Activated CD4-positive, alpha-beta memory T cell treated with anti-CD3 and anti-CD28 coated beads for 36 hours (primary cell): ENCODE measurements at places on chromosomes 7 and 10. TPM values are rescaled to one million over a fixed set of nuclear protein-coding genes. Genes with fewer than 3 reads are reported as not detected.

BTBD16 gene
- total RNA-seq = not detected

STRIP2 gene
- 62.0 TPM for total RNA-seq

CPN1 gene
- total RNA-seq = not detected

DMTF1 gene
- total RNA-seq = 71.1 TPM

PKD2L1 gene
- total RNA-seq = not detected

THNSL1 gene
- total RNA-seq = 6.2 TPM

RARRES2 gene
- not detected for total RNA-seq

OR2A1 gene
- not detected for total RNA-seq

PON1 gene
- not detected for total RNA-seq

POM121L12 gene
- total RNA-seq = not detected

HIPK2 gene
- 19.1 TPM for total RNA-seq

NRG3 gene
- not detected for total RNA-seq

ARID5B gene
- 79.6 TPM for total RNA-seq

FEZF1 gene
- total RNA-seq = not detected

SND1 gene
- total RNA-seq = 235 TPM

ZNF467 gene
- total RNA-seq = 0.41 TPM

NEUROG3 gene
- not detected for total RNA-seq

LMOD2 gene
- total RNA-seq = not detected

AGAP3 gene
- total RNA-seq = 36.5 TPM

NEUROD6 gene
- not detected for total RNA-seq

SAP25 gene
- total RNA-seq = 9.9 TPM

HYCC1 gene
- total RNA-seq = 23.9 TPM

SPDYE6 gene
- total RNA-seq = not detected

CFAP69 gene
- 0.48 TPM for total RNA-seq

MEIG1 gene
- total RNA-seq = 1.4 TPM

C10orf67 gene
- 0.07 TPM for total RNA-seq

SPDYE11 gene
- total RNA-seq = not detected
